ENCODE measurements at places on chromosomes 7 and 10. TPM values are rescaled to one million over a fixed set of nuclear protein-coding genes. Genes with fewer than 3 reads are reported as not detected.

GRCh38 chr10:25508112-25508815, 333.5 kb downstream of the GPR158 start:
- no peaks in the 10 kb centered on the region for H3K27me3 ChIP-seq
- H3K4me1 ChIP-seq = no peaks in the 10 kb centered on the region
- no peaks in the 10 kb centered on the region for H3K36me3 ChIP-seq
- H3K4me3 ChIP-seq = no peak overlapping the region
- no peak for DNase-seq
- H3K27ac ChIP-seq = no peak overlapping the region

DNA sequence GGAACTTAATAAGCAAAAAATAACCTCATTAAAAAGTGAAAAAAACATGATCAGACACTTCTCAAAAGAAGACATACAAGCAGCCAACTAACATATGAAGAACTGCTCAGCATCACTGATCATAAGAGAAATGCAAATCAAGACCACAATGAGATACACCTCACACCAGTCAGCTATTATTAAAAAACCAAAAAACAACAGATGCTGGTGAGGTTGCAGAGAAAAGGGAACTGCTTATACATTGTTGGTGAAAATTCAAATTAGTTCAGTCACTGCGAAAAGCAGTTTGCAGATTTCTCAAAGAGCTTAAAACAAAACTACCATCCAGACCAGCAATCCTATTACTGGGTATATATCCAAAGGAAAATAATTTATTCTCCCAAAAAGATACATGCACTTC, 513.3 kb downstream of the MDFIC start:
- no peaks in the 10 kb centered on the region for H3K4me1 ChIP-seq
- no peak overlapping the region for H3K4me3 ChIP-seq
- H3K36me3 ChIP-seq = no peaks in the 10 kb centered on the region
- H3K27ac ChIP-seq = no peak overlapping the region

DNA sequence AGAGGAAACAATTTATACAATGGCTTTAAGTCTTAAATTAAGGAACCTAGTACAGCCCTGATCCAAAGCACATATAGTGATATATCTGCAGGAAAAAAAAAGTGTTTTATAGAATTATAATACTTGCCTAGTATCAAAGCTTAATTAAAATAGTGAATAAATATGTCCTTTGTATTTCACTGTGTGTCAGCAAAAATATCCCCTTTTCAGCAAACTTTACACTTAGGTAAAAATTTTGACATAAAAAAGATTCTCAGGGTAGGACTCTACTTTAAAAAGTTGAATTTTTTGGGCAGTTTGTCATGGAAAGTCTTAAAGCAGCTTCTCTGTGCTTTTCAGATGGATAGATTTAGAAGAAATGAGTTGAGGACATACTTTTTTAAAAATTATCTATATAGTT, 12.7 kb upstream of the NEBL start:
- no peak overlapping the region for H3K27ac ChIP-seq
- no peaks in the 10 kb centered on the region for H3K36me3 ChIP-seq
- H3K4me1 ChIP-seq = no peaks in the 10 kb centered on the region
- H3K4me3 ChIP-seq = no peak overlapping the region
- no peak for DNase-seq
- no peaks in the 10 kb centered on the region for H3K27me3 ChIP-seq

GRCh38 chr7:1707756-1708595, 37.9 kb downstream of the ELFN1 start:
- no peaks in the 10 kb centered on the region for H3K36me3 ChIP-seq
- H3K27me3 ChIP-seq = no peaks in the 10 kb centered on the region
- H3K27ac ChIP-seq = no peak overlapping the region
- DNase-seq = no peak
- H3K4me3 ChIP-seq = no peak overlapping the region
- no peaks in the 10 kb centered on the region for H3K4me1 ChIP-seq

- H3K36me3 ChIP-seq = no peaks in the 10 kb centered on the region
- H3K27me3 ChIP-seq = peaks cover 18% of the 10 kb centered on the region
- no peak for DNase-seq
- H3K4me1 ChIP-seq = peaks cover 21% of the 10 kb centered on the region
- H3K4me3 ChIP-seq = peak overlapping the region; percentile 79
These were observed 12.3 kb downstream of the SFXN3 start for GRCh38 chr10:101043363-101043707.

DNA sequence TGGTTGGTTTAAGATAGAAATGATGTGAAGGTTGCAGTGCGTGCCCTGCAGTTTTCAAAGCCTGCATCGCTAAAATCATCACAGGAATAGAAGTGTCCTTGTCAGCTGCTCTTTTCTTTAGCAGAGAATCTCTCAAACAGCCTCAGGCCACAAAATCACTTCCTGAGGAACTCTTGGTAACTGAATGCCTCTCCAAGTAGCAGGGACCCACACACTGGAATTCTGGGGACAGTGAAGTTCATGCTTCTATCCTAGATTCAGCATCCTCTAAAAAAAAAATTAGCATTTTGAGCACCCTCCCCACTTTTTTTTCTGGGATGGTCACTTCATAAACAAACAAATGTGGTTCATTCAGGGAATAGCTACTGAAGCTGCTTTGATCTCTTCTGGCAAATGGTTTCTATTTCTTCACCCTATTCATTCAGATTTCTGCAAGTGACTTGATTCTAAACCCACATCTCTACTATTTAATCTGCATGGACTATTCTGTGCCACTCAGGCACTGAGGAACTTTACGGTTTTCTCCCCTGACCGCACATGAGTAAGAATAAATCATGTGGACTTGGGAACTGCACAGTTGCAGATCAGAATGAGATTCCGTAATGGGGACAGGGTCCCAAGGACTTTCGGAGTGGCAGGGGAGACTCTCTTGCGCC, 306.9 kb downstream of the FRMD4A start:
- H3K4me3 ChIP-seq = no peak overlapping the region
- peaks cover 12% of the 10 kb centered on the region for H3K4me1 ChIP-seq
- peaks cover 6% of the 10 kb centered on the region for H3K27me3 ChIP-seq
- no peak overlapping the region for H3K27ac ChIP-seq
- no peak for DNase-seq

- peaks cover 18% of the 10 kb centered on the region for H3K4me1 ChIP-seq
- peaks cover 9% of the 10 kb centered on the region for H3K27me3 ChIP-seq
- H3K27ac ChIP-seq = no peak overlapping the region
- peak overlapping the region; percentile 32 for H3K4me3 ChIP-seq
- peak; percentile 61 for DNase-seq
- no peaks in the 10 kb centered on the region for H3K36me3 ChIP-seq
These were observed 75.4 kb upstream of the PDSS1 start for GRCh38 chr10:26621889-26622711.

Gene NEUROD6
- total RNA-seq = not detected

Gene ANXA8L1
- not detected for total RNA-seq

Gene TMEM176B
- total RNA-seq = not detected

Gene GPC2
- 6.1 TPM for total RNA-seq

All from activated CD4-positive, alpha-beta T cell treated with anti-CD3 and anti-CD28 coated beads for 36 hours (primary cell).